ENCODE measurements at places on chromosomes 12 and 14.

GRCh38 chr14:95652690-95653089 is 33.5 kb upstream of the TCL1B start:
- DNase-seq: no peak

DNA sequence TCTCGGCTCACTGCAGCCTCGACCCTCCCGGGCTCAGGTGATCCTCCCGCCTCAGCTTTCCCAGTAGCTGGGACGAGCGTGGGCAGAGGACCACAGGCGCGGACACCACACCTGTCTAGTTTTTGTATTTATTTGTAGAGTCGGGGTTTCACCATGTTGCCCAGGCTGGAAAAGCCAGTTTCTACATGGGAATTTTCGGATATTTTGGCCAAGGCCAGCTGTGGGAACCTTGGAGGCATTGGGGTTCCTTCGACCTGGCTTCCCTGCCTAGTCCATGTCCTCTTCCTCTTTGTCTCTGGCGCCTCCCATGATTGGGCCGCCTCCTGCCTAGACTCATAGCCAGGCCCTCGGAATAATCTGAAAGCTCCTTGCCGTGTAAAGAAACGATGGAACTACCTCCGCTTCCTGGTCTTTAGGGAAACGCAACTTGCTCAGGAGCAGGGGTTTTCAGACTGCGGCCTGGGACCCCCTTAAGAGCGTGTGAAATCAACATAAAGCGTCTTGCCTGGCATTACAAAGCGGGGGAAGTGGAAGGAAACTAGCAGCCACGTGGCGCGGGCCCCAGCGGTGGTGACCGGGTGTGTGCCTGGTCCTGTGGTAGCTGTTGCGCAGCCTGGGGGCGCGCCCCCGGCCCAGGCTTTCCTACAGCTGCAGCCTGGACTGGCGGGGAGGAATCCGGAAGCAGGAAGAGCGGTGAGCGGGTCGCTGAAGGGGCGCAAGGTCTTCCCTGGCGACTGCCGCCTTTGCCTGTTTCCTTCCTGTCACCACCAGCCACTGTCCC is 1.4 kb upstream of the HSP90AA1 start:
- peak; percentile 84 for DNase-seq

GRCh38 chr14:39169541-39169900 is 612 bp downstream of the TRAPPC6B start:
- no peak for DNase-seq

DNA sequence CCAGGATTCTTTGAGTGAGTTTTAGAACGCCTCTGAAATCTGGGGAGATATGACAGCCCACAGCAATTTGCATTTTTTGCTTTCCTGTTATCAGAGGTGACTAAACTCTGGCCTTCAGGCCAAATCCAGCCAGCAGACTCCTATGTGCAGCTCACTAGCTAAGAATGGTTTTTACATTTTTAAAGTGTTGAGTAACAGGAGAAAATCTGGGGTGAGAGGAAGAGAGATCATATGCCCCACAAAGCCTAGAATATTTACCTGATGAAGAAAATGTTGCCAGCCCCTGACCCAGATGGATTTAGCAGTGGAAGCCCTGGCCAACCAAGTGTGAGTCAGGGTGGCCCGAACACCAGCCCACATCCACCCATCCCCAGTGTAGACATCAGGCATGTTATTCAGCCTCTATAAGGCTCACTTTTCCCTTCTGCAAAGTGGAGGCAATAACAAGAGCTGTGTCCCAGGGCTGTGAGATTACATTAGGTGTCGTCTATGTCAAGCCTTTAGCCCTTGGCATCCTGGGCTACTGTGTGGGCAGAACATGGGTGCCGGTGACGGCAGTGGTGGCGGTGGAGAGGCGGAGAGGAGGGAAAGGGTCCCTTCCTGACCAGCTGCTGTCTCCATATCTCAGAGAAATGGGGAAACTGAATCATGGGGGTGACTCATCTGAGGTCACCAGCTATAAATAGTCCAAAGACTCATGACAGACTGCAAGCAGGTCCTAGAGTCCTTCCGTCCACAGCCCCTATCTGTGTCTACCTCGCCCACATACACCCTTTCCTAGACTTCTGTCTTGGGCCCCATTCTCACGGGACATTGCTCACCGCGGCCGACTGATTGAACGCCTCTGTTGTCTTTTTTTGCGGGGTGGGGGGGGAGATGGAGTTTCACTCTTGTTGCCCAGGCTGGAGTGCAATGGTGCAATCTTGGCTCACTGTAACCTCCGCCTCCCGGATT is 32.6 kb upstream of the CD9 start:
- peak; percentile 82 for DNase-seq

DNA sequence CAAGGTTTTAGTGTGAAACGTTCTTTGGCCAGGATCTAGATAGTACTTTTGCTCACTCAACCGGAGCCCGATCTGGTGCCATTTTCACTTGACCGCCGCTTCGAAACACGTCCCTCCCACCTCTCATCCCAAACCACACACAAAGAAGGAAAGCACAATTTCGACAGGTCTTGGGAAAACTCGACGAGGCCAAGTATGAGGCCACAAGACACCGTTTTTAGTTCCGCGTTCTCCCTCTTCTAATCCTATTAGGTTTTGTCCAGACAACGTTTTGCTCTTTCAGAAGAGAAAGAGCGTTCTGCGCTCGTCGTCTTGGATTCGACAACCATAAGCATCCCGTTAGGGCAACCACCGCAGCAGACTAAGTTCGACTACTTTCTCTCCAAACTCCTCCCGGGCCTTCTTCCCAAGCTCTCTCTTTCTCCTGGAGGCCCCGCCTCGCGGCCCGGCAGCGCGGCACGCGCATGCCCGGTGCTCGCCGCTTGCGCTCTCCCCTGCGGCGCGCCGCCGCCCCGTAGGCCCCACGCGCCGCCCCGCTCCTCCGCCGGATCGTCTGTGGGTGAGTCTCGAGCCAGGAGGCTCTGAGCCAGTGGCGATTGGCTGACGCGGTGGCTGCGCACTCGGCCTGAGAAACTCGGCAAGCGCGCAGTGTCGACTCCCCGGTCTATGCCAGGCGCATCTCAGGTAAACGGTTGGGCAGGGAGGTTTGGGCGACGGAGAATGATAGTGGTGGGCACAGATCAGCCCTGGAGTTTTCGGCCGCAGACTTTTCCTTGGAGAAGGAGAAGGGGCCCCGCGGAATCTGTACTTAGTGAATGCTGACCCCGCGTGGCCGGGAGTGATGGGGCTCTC is at the start of gene MIPOL1:
Gene MIPOL1 (plus strand): TSS at position 517 of the 852 bp plus-strand sequence. CDS start 49,952 bp downstream, outside the sequence.
- DNase-seq: peak; percentile 56

GRCh38 chr14:77400216-77400615 is 23.0 kb downstream of the SAMD15 start:
- DNase-seq: no peak

DNA sequence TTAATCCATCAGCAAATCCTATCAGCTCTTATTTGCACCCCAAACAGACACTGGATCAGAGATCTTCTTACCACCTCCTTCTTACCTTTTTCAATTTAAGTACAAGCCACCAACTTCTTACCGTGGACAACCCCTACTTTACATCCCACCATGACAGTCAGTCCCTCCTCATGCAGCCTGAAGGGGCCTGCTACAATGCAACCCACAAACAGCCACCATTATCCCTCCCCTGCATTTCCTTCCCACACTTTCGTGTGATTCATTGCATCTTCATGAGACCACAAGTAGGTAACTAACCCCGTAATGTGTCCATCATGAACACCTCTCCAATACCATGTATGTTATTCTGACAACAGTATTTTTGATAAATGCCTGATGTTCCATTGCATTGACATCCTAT is 108.6 kb downstream of the BCL11B start:
- no peak for DNase-seq

DNA sequence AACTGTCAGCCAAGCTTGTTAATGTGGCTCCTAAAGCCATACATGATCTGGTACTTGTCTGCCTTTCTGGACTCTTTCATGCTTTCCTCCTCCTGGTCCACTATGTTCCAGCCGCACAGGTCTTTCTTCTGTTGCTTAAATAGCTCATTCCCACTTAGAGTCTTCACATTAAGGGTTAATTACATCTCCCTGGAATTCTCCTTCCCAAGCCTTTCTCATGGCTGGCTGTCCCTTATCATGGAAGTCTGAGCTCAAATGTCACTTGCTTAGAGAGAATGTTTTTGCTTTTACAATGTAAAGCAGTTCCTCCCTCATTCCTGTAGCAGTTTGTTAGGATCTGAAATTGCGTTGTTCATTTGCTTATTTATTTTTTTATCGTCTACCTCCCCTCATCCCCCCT is 199.6 kb downstream of the TRHDE start:
- no peak for DNase-seq

DNA sequence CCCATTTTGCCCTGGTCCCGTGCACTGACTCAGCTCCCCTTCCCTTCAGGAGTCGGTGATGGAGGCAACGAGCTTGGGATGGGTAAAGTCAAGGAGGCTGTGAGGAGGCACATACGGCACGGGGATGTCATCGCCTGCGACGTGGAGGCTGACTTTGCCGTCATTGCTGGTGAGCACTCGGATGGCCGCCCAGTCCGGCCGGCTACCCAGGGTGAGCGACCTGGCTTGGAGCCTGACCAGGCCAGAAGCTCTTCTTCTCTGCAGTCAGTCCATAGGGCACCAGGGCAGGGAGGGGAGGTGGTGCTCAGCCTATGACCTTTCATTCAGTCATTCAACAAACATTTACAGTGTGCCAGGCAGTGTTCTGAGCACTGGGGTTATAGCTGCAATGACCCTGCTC is 39.8 kb downstream of the GPR68 start:
- DNase-seq: no peak

- no peak for DNase-seq
Observed at GRCh38 chr12:27437839-27438238, 8.7 kb upstream of the SMCO2 start.

DNA sequence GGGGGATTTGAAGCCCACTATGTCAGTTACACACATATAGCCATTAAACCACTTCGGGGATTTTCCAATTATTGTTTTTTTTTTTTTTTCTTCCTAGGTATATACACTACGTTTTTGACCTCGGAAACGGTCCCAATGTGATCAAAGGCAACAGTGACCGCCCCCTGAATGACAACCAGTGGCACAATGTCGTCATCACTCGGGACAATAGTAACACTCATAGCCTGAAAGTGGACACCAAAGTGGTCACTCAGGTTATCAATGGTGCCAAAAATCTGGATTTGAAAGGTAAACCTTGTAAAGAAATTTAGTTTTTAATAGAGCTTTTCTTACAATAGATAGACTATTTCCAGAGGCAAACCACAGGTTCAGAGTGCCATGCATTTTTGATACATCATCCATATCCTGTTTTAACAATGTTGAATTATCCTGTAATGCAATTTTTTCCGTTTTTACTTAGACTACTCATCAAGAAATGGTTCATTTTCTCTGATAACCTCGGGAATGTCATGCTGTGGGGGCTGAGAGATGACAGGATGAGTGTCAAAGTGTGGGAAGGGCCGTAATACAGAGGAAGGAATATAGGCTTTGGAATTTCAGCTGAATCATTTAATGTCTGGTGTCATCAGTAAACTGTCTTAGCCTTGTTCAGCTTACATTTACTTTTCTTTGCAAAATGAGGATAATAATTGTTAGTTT is 797.1 kb downstream of the NRXN3 start:
- no peak for DNase-seq

DNA sequence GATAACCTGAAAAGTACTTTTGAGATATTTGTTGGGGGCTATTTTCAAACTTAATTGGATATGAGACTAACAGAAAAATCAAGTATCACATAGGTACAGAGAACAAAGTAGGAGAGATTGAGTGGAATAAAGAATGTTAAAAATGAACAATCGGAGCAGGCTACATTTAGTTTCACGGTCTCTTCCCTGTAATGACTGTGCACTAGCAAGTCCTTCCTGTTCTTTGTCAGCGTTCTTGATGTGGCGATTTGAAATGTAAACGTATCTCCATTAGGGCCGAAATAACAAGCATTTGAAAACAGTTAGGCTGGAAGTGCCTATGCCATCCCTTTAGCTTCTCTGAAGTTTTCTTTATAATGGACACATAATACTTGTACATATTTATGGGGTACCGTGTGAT is 31.0 kb downstream of the SLC25A29 start:
- DNase-seq: no peak

- no peak for DNase-seq
Observed at GRCh38 chr12:66898700-66899469, 220.0 kb upstream of the GRIP1 start.

- no peak for DNase-seq
Observed at GRCh38 chr12:93901739-93902138, 224.6 kb downstream of the CRADD start.

GRCh38 chr12:5220835-5221234 is 177.2 kb downstream of the KCNA5 start:
- DNase-seq: peak; percentile 66

- no peak for DNase-seq
Observed at GRCh38 chr14:40188006-40188405, 755.8 kb upstream of the FBXO33 start.

DNA sequence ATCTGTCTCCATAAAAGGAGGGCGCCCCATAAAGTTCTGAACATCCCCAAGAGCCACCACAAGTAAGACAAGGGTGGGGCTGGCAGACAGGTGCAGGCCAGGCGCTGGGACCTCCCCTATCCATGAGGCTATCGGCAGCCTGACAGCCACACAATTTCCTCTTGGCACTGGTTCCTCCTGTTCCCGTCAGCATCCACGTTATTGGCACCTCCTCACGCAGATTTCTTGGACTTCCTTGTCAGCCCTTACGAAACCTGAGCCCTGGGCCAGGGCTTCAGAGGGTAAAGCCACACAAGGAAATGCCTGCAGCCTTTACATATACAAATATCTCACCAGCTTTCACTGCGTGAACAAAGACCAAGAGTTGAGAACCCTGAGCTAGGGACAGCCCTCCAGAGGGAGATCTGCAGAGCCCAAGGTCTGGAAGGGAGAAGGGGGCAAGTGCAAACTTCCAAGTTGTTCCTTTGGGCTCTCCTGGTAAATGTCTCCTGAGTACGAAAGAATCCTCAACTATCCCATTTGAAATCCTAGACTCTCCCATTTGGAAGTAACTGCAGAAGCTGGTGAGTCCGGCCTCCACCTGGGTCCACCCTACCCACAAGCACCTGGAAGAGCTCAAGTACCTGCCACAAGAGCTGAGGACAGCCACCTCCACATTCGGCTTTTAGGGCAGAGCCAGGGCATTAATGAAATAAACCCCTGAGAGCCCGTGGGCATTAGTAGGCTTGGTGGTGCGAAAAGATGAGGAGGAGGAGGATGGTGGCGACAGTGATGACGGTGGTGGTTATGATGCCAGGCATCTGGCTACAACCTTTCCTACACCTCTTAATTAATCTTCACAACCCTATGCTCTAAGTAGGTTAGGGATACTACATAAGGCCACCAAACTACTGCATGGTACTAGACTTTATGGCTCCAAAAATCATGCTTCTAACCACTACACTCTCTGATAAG is 5.5 kb upstream of the TC2N start:
- DNase-seq: peak; percentile 82

DNA sequence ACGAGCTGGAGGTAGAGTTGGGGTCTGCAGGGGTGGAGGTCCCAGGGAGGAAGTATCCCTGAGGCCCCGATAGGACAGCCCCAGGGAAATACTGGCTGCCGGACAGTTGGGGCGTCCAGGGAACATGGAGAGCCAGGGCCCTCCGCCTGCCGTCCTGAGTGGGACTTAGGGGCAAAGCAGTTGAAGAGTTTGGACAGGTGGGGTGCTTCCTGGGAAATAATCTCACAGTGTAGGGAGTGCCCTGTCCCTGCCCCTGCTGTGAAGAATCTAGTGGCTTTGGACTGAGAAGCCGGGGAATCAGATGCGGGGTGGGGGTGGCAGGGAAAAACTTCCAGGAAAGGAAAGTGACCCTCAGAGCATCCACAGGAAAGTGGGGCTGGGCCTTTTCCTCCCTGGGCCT is 9.8 kb upstream of the HHIPL1 start:
- DNase-seq: no peak
